AG10803 (cell line): ENCODE measurements at places on chromosomes 13 and 19.

DNA sequence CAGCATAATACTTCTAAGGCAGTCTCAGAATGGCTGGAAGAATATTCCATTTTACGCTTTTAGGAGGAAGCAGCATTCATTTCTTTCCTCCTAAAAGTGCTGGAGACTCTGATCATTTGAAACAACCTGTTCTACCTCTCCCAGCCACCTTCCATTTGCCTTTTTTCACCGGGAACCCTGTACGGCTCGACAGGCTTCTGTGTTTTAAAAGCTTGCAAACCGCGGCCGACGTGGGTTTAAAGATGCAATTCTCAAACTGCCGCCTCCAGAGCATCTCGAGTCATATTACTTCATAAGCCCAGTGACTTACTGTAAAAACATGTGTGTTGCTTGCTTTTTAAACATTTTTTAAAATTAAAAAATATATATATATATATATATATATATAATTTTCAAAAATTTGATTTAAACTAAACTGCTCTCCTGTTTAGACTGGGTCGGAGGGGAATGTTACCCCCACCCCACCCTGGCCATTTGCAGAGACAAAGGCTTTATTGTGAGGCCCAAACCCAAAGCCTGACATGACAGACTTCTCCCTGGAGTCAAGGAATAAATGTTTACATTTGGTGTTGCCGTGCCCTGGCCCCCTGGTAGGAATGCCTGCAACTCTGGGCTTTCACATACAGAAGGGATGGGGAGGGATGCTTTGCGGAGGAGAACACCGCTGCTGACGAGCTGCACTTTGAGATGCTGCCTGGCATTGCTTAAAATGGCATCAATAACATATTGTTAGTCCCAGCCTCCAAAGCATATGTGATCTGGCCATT is 30.4 kb downstream of the ZNF536 start:
- no peak for DNase-seq

DNA sequence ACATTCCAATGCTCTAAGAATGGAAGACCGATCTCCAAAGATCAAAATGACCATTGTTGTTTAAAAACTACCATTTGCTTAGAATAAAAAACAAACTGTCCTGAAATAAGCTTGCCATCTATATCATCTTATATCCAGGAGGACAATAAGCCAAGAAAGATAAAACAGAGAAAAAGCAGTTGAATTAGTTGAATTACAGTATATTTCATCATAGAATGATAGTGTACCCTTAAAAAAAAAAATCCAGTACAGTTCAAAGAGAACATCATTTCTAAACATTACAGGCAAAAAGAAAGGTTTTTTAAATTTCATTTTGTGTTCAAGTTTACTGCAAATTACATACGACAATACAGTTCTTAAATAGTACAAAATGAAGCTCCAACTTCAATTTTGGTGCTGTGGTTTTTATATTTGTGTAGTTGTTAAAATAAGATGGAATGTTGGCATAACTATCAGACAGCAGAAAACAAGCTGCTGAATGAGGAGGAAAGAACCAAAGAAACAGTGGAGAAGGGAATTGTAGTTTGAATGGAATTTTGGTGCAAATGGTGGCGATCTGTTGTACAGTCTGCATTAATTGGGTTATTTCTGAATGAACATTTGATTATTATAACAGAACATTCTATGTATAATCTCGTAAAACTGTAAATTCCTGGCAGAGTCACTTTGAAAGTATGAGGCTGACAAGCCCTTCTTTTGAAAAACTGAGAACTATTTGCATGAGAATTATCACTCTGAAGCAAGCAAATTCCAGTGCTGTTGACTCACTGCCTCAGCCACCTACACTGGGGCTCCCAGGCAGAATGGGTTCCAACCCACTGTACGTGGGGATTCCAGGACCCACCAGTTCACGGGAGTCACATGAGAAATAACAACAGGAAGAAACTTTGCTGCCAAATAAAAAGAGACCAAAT is 37.7 kb downstream of the LHFPL6 start:
- peak; percentile 97 for DNase-seq

DNA sequence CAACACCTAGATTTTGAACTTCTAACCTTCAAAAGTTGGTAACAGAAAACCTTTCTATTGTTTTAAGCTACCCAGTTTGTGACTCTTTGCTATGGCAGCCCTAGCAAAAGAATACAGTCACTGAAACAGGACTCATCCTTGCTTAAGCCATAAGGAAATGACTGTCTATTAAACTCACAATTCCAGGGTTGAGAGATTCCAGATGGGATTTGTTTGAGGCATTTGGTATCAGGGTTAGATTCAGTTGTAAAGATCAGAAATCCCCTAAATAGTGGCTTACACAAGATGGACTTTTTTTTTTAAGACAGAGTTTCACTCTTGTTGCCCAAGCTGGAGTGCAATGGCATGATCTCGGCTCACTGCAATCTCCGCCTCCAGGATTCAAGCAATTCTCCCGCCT is 41.1 kb upstream of the RGCC start:
- DNase-seq: peak; percentile 52

GRCh38 chr13:40758811-40759210 is 12.2 kb downstream of the MRPS31 start:
- no peak for DNase-seq

DNA sequence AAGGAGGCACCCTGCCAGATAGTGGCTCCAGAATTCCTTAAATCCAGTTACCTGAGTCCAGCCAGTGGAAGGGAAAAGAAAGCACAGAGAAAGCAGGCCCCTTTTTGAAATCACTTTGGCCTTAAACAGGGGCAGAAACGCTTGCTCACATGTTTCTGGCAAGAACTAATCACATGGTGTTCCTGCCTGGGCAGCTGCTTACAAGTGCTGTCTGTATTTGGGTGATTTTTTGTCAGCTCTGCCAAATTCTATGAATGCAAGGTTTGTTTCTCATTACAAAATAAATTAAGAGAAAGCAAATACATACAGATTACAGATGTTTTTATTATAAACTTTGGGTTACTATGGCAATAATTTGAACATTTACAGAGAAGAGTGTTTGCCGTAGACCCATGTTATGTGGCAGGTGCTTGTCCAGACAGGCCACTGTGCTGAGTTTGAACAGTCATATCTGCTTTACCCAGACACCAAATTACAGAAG is 1237.8 kb downstream of the SLITRK5 start:
- no peak for DNase-seq

DNA sequence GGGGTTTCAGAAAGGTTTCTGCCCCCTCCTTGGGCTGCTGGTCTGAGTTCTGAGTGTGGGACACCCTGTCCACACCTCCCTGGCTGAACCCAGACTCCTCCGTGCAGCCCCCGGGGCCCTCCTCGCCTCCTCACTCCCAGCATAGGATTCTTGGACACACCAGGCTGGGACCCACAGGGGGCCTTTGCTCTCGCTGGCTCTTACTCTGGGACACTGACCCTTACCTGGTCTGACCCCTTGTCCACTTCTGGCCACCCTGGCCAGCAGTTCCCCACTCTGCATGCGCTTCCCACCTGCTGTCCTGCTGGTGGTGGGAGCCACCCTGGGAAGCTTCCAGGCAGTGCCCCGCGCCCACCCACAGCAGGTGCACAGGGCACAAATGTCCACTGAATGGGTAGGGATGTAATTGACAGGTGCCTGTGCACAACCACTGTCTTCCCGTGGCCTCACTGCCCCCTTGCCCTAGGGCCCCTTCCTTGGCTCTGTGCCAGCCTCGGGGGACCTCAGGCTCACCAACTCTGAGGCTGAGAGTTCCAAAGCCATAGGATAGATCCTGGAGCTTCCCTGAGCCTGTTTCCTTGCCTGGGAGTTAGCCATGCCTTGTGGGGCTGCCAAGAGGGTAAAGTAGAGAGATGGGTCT is 7.0 kb upstream of the SLC25A42 start:
- DNase-seq: no peak

- no peak for DNase-seq
These were observed 16.6 kb downstream of the TMED1 start for GRCh38 chr19:10819124-10820060.

DNA sequence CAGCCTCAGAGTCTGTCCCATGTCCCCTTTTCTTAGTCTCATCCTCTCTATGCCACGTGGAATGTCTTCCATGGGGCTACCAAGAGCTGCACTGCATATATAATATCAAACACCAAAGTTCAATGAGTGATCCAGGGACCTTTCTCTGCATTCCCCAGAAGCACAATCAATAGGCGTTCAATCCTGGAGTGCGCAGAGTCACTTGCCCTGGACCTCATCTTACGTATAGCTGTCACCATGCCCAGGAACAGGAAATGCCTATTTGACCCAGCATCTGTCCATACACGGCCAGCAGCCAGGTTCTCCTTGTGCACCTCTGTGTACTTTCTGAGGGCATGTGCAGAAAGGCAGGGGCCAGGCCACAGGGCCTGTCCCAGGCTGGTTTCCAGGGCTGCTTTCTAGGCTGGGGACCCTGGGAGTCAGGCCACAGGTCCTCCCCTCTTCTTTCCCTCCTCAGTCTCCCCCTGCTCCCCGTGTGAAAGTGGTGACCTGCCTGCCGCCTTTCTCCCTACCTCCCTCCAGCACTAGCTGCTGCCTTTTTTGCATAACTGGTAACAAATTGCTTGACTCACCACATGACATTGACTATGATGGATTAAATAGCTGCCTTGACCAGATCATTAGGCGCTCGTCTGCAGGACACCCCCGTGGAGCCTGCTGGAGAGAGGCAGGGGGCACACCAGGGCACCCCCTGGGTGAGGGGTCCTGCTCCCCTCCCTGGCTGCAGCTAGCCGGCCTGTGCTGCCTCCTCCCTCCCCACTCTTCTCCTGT is 222.0 kb downstream of the ZNF536 start:
- no peak for DNase-seq

GRCh38 chr13:71935166-71935840 is 68.3 kb upstream of the DACH1 start:
- no peak for DNase-seq

DNA sequence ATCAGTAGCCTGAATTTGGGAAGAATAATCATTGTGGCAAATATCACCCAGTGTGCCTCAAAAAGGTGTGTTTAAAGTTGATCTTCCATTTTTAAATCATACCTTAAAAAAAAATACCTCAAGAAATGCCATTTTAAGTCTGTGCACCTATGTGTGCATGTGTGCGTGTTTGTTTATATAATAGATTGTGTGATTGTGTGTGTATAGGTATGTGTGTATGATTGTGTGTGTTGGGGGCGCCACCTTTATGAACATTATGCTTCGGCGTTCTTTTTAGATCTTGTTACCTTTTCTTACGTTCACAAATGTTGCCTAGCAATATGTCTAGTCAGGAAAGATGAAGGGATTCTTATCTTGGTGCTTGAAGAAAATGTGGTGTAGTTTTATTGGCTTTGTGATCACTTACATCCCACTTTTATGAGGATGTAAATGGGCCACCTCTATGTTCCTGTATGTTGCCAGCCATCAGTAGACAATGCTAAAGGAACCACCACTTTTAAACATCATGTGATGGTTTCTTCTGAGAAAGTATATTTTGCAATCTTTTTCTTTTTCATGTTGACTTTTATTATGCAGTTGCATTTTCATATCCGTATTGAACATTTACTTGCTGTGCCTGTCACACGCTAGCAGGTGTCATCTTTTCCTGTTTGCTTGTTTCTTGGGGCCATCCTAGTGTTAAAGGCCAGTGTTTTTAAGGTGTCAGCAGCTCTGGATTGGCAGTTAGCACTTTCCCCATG is 2.2 kb upstream of the IRS2 start:
- no peak for DNase-seq

DNA sequence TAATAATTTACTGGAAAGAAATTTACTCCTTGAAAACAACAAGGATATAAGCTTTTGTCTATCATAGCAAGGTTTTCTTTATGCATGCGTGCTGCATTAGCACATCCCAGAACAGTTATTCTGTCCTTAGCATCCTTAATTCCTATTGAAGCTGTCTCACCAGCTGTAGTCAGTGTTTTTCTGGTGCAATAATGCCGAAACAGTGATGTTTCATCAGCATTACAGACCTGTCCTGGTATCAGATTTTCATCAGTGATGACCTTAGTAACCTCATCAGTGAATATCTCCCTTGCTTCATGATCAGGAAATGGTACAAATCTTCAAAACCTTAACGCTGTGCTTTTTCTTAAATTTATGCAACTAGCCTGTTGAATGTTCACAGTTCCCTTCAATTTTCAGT is 264.7 kb upstream of the STARD13 start:
- DNase-seq: no peak

- peak; percentile 53 for DNase-seq
These were observed 11.8 kb downstream of the LRRC4B start for GRCh38 chr19:50556282-50557008.
